ENCODE measurements at places on chromosomes 3 and 15.

GRCh38 chr3:175266478-175266877, 407.3 kb downstream of the NAALADL2 start:
- no peak for DNase-seq

DNA sequence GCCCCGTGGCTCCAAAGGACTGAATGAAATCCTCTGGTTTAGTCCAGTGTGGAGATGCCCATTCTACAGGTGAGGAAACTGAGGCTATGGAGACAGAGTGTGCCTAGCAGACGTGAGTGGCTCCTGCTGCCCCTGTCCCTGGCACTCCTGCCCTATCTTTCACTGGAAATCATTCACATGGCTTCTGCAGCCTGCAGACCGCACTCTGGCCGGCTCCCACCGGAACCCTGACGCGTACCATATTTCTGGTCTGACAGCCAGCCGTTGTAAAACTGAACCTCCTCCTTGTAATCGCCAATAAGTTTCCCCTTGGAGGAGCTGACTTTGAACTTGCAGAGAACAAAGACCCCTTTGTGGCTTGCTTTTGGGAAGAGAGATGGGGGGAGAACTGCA, 136.5 kb downstream of the CHSY1 start:
- DNase-seq, result peak; percentile 37

DNA sequence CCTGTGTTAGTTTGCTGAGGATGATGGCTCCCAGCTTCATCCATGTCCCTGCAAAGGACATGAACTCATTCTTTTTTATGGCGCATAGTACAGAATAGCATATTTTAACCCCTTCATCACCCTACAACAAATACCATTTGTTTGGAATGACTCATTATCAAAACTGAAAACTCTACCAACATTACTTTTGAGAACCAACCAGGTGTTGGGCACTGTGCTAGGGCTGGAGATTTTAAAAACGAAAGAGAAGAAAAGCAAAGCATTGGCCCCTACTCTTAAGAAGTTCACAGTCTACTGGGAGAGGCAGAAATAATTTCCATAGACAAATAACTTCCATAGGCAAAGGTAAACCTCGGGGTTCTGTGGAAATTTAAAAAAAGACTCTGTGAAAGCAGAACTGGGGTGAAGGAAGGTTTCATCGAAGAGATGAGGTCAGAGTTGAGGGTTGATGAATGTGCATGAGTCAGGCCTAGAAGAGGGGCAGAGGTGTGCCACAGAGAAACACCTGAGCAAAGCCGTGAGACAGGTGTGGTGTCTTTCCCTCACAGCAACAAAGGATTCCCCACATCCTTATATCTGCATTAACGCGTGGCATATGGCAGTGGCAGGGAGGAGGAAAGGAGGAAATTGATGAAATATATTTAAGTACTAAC, 51.0 kb downstream of the MCF2L2 start:
- DNase-seq, result no peak

GRCh38 chr3:57446318-57446841, 97.8 kb downstream of the DNAH12 start:
- no peak for DNase-seq

DNA sequence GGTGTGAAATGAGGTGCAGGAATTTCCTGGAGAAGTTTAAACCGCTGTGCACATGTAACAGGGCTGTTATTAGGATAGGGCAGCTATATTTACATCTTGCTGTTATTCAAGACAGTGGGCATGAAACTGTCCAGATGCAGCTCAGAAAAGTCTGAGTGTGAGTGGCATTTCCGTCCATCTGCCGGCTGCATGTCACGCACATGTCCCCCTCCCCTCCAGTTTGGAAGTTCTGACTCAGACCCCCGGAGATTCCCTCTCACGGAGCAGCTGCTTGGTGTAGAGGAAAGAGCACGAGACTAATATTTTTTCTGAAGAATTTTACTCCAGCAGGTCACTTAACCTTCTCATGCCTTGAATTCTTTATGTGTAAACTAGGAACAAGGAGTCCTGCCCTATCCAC, 69.8 kb downstream of the FEM1B start:
- no peak for DNase-seq

DNA sequence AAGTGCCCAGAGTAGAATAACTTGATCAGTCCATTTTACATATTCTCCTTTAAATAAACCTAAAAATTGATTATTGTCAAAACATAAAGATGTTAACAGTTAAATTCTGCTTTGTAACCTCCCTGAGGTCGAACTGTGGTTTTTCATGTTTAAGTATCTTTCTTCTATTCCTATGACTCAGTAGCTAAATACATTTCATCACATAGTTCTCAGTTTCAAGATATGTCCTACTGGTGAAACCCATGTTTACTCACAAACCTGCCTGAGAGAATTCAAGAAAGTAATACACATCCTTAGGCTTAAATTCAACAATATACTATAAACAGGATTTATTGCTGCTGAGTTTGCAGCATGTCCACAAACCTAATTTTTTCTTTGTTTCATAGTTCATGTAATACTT, 692.9 kb downstream of the ZPLD1 start:
- DNase-seq, result no peak

DNA sequence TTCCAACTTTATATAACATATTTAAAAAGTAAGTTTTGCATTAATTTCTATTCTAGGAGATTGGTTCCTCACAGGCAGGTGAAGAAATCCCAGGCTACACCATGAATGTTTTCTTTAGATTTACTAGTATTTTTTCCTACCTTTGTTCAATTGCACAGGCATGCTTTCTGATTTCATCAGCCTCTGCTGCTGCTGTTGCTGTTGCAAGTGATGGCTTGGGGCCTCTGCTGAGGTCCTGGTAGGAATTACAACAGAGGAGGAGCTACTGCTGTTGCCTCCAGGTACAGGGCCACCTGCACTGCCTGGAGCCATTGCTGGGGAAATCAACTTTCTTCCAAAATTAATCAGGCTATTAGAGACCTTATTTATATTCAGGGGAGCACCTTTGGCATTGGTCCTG, 353.3 kb downstream of the PLCL2 start:
- no peak for DNase-seq

- no peak for DNase-seq
Observed at GRCh38 chr15:27454281-27455075, 483.5 kb downstream of the GABRG3 start.

GRCh38 chr15:42329992-42330391, 29.3 kb upstream of the CAPN3 start:
- DNase-seq, result no peak

DNA sequence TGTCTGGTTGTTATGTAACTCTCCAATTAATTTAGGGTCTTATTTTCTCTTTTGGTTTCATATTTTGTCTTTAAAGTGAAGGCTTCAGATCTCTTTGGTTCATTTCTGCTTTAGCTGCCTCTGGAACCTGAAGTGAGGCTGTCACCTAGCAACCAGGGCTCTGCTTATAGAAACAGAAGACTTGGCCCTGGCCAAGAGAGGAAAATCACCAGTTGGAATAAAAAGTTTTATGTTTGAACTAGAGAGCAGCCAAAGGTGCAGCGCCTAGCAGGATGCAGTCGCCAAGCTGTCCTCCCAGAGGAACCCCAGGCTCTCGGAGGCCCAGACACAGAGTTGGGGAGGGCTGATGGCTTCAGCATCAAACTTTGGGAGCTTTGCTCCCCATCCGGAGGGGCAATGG, 41.1 kb downstream of the LYZL4 start:
- DNase-seq, result no peak

GRCh38 chr3:190673148-190673547, 159.3 kb downstream of the IL1RAP start:
- DNase-seq, result no peak

DNA sequence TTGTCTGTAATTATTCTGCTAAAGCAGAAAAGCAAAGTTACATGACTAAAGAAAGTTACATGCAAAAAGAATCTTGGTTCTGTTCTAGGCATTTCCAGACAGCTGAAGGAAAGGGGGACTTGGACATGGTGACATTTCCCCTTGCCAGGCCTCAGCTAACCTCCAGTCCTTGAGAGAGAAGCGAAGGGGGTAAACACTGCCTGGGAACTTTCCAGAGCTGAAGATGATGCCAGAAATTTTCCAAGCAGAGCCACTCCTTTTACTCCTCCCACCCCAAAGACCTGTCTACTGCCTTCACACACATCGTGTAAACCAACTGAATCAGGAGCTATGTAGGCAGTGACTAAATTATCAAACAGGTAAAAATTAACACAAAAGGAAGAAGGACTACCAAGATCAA, 5.4 kb downstream of the MEX3B start:
- no peak for DNase-seq

DNA sequence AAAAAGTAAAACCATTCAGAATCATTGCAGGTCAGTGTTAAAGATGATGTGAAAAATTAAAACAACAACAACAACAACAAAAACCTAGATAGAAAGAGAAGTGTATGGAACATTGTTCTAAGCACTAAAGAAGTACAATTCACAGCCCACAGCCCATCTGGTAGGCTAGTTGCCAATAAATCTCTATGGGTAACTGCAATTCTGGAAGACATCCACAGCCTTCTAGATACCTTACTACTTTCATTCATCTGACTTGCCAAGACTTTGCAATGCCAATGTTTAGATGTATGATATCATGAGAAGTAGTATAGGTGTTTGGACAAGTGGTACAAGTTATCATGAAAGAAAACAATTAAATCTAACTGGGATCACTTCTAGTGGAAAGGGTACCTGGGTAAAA, 198.6 kb downstream of the VGLL3 start:
- no peak for DNase-seq

- no peak for DNase-seq
Observed at GRCh38 chr15:92480361-92480760, 86.7 kb downstream of the ST8SIA2 start.

GRCh38 chr15:92061511-92062195, 208.1 kb downstream of the SLCO3A1 start:
- no peak for DNase-seq

GRCh38 chr3:67894510-67894909, 240.1 kb upstream of the SUCLG2 start:
- no peak for DNase-seq

DNA sequence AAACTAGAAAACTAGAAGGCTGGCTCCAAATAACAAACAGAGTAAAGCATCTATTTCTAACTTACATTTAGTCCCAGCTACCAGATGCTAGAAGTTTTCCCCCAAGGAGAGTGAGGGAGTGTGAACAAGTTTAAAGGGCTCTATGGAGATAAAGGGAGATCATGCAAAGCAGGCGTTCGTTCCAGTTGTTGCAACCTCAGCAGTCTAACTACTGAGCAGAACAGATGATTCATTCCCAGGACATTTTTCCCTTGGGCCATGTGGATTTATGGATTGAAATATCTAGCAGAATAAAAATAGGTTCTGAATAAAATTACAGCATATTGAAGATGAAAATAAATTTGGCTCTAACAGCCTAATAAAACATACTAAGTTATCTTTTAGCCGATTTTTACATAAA, 154.8 kb upstream of the TTC14 start:
- no peak for DNase-seq

GRCh38 chr3:72003936-72004335, 219.0 kb upstream of the PROK2 start:
- DNase-seq, result no peak

DNA sequence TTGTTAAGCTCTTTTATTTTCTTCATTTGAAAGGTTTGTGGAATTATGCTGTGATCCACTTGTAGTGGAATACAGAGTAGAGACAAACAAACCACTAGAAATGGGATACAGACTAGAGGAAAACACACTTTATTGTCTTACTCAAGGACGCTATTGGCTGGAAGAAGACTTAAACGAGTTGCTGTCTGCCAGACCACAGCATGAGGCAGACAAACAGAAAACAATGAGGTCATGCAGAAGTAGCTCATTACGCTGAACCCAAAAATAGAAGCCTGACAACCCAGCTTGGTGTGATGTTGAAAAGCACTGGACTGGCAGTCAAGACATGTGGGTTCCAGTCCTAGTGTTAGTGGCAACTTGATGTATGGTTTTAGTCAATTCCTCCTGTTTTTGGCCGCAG, 62.4 kb upstream of the P3H2 start:
- DNase-seq, result no peak

DNA sequence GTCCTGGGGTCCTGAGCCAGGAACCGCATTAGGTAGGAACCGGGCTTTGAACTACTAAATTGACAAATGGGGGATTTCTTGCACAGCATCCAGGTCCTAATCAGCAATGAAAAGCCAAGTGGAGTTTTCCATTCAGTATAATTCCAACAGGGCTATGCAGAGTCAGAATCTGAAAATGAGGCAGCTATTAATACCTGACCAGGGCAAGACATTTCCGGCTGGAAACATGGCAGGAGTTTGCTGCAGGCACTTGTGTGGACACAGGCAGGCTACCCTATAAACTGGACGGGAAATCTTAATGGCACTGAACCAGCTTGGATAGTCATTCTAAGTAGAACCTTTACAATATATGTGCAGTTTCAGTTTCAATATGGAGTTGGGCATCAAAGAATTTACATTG, 553.1 kb downstream of the FGF12 start:
- no peak for DNase-seq

DNA sequence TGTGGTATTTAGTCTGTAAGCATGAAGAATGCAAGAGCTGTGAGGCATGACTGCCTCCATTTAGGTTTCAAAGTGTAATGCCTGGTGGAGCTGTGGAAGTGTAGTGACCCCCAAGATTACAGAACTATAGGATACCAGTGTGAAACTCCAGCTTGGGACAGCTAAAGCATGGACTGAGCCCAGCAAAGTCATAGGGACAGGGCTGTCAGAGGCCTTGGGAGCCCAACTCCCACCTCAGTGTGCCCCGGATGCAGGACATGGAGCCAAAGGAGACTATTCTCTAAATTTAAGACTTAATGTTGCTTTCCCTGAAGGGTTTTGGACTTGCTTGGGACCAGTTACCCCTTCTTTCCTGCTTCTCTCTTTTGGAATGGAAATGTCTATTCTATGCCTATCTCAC, 10.8 kb downstream of the GPR15 start:
- no peak for DNase-seq

DNA sequence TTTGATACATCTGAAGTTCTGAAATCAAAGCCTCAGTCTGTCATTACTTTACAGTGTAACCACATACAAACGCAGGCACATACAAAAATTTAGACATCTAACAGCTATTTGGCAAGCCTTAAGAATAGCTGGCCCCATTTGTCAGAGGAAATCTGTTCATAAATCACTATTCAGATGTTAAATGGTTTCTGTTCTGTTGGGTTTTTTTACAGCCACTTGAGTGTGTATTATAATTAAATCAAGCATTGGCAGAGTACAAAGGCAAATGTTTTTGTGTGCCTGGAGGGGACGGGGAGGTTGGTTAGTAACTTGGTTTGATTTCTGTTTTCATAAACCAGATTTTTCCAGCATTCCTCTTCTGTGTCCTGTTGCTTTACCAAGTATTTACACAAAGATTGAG, 24.1 kb downstream of the PIGB start:
- no peak for DNase-seq

DNA sequence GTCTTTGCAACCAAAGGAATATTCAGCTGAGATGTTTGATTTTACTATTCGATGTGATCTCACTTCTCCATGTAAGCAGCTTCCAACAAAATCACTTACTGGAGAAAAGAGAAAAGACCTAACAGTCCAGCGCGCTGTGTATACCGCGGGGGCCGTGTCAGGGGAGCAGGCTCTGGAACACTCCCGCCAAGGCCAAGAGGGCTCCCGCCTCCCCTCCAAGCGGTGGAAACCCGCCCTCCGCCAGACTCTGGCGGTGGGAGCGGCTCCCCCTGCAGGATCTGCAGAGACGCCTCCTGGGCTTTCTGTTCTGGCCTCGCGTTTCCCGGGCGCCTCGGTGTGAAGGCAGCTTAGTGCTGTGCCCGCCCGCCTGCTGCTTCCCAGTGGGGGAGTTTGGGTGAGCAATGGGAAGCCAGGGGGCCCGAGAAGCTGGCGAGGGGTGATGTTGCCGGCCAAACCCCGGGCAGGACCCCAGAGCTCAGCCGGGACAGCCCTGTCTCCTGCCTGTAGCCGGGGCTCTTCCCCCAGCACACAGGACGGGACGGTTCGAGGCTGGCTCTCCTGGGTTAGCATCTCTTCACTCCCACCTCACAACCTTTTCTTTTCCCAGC, 36.3 kb downstream of the CHST14 start:
- DNase-seq, result peak; percentile 89

Measured in ecto neural progenitor cell (in vitro differentiated cells).